ENCODE measurements at places on chromosomes 5 and 9.

- no peak for DNase-seq
Measured at GRCh38 chr9:69089491-69089890, 53.9 kb downstream of the FXN start.

DNA sequence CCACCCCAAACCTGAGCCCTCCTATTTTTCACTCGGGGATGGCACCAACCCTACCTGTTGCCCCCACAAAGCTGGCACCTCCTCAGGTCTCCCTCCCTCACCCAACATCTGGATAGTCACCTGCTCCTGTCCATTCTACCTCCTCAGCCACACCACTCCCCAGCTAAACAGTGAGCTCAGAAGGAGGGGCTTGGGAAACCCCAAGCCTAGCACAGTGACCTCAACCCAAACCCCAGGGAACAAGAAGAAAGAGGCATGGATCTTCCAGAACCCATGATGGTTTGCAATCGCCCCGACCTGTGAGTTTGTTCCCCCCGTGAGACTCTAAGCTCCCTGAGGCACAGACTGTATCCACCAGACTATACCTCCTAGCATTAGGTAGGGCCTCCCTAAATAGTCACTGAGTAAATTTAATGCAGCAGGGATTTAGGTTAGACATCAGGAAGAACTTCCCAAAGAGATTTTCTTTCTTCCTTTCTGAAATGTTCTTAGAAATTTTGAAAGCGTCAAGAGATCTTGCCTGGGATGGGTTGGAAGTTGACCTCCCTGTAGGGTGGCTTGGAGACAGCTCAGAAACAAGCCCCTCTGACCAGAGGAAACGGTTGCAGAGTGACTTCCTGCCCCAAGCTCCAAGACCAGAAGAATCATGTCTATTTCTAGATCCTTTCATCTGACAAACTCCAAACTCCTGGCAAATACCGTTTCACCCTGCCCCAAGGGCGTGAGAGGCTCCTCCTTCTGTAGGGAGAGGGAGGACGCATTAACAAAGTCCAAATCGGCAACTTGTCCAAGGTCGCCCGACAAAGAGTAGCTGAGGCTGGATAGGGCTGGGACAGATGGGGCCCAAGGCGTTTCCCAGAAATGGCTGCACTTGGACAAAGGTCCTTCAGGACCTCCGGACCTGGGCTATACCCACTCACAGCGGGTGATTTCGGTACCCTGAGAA, 4.1 kb downstream of the FIBCD1 start:
- no peak for DNase-seq

- DNase-seq, result no peak
Measured at GRCh38 chr5:143064218-143064641, 294.1 kb downstream of the ARHGAP26 start.

GRCh38 chr5:51377151-51378060, 5.8 kb upstream of the ISL1 start:
- DNase-seq, result no peak

DNA sequence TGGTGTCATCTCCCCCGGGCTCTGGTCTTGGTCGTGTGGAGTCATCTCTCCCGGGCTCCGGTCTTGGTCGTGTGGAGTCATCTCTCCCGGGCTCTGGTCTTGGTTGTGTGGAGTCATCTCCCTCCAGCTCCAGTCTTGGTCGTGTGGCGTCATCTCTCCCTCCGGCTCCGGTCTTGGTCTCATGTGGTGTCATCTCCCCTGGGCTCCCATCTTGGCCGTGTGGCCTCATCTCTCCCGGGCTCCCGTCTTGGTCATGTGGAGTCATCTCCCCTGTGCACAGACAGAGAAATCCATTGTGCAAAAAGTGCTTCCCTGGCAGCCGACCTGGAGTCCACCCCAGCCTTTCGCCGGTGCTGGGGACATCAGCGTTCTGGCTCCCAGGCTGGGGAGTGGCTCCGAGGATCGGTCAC, 91.1 kb upstream of the CACNA1B start:
- DNase-seq, result no peak

DNA sequence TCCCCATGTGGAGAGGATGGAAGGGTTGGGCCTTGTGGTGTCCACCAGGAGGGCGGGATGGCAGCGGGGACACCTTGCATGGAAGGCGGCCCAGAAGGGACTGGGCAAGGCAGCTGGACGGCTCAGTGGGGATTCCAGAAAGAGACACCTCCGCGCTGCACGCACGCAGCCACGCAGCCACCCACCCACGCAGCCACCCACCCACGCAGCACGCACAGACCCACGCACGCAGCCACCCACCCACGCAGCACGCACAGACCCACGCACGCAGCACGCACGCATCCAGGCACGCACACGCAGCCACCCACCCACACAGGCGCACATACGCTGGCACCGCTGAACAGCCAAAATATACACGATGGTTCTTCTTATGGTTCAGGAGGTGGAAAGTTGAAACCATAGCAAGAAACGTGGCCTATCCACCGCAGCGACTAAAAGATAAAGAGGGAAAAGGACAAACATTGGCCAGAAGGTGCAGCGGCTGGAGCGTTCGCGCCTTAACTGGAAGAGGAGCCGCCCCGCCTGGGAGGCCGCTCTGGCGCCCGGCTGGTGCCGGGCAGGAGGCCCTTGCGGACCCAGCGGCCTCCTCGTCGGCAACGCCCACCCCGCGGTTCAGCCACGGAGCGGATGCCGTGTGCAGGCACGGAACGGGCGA, 22.2 kb upstream of the EXOC3 start:
- DNase-seq, result no peak
